ENCODE measurements at places on chromosomes 1 and 21. TPM values are rescaled to one million over a fixed set of nuclear protein-coding genes. Genes with fewer than 3 reads are reported as not detected.

VWA5B1 gene
- 0.44 TPM for total RNA-seq

CD101 gene
- 4.1 TPM for total RNA-seq

PDIK1L gene
- total RNA-seq = 11.4 TPM

PLD5 gene
- 17.8 TPM for total RNA-seq

FCER1G gene
- total RNA-seq = 13.1 TPM

OR10J1 gene
- total RNA-seq = not detected

TFAP2E gene
- 8.3 TPM for total RNA-seq

HMCN1 gene
- total RNA-seq = 0.92 TPM

DNA sequence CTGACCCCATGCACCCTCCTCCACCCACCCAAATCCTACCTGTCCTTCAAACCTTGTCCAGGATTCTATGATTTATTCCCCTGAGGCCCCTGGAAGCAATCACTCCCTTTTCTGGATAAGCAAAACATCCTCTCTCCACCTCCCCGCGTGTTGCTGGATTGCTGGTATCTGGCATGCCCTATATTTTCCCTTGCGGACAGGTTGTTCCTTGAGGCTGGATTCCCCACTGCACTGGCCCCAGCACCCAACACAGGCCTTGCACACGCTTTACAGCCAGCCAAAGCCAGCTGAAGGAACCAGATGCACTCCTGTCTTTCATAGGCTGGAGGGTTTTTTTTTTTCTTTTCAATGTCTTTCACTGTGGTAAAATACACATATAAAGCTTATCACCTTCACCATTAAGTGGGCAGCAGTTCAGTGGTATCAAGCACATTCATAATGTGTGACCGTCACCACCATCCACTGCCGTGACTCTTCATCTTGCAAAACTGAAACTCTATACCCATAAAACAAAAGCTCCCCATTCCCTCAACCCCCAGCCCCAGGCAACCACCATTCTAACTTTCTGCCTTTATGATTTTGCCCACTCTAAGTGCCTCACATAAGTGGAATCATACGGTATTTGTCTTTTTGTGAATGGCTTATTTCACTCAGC, 50.9 kb downstream of the TOR1AIP2 start:
- DNase-seq = no peak

- DNase-seq = no peak
Observed at GRCh38 chr1:158053276-158053675, 59.8 kb downstream of the KIRREL1 start.

DNA sequence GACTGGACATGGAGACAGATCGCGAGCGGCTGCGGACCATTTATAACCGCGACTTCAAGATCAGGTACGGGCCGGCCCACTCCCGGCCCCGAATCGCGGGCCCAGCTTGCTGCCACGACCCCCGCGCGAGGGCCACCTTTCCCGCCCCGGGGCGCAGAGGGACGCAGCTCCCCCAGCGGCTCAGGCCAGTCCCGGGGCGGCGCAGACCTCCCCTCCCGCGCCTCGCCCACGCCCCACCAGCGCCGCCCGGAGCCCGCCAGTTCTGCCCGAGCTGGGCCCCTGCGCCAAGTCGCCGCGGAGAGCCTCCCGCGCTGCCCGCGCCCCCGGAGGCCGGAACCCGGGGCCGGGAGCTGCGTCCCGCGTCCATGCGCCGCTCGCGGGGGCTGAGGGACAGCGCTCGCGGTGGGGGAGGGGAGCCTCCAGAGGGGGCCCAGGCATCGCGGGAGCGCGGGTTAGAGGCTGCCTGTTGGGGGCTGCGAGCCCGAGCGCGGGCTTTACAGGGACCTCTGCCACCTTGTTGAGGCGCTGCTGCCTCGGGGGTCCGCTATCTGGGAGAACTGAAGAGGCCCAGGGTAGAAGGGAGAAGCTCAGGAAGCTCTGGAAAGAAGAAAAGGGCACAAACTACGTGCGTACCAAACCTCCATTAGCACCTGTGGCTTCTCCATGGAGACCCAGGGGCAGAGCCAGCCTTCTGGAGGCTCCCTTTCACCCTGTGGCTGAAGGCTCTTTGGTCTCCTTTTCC, 698 bp downstream of the MOV10 start:
- DNase-seq = peak; percentile 63

GRCh38 chr1:180994262-180994661, 28.4 kb downstream of the STX6 start:
- no peak for DNase-seq

DNA sequence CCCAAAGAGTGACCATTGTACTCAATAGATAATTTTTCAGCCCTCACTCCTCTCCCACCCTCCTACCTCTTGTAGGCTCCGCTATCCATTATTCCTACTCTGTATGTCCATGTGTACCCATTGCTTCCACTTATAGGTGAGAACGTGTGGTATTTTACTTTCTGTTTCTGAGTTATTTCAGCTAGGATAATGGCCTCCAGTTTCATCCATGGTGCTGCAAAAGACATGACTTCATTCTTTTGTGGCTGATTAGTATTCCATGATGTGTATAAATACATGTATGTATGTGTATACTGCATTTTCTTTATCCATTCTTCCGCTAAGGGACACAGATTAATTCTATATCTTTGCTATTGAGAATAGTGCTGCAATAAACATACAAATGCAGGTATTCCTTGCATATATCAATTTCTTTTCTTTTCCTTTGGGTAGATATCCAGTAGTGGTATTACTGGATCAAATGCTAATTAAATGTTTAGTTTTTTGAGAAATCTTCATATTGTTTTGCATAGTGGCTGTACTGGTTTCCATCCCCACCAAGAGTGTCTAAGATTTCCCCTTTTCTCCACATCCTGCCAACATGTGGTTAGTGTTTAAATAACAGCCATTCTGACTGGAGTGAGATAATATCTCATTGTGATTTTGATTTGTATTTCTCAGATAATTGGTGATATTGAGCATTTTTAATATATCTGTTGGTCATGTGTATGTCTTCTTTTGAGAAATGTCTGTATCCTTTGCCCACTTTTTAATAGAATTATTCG, 4.9 kb downstream of the LY9 start:
- no peak for DNase-seq

All from dorsolateral prefrontal cortex (tissue), 122 donors.